NCI-H1930 (cell line): ENCODE measurements at places on chromosomes 1 and 21.

- no peak for DNase-seq
Measured at GRCh38 chr1:219582296-219582695, 30.6 kb downstream of the ZC3H11B start.

DNA sequence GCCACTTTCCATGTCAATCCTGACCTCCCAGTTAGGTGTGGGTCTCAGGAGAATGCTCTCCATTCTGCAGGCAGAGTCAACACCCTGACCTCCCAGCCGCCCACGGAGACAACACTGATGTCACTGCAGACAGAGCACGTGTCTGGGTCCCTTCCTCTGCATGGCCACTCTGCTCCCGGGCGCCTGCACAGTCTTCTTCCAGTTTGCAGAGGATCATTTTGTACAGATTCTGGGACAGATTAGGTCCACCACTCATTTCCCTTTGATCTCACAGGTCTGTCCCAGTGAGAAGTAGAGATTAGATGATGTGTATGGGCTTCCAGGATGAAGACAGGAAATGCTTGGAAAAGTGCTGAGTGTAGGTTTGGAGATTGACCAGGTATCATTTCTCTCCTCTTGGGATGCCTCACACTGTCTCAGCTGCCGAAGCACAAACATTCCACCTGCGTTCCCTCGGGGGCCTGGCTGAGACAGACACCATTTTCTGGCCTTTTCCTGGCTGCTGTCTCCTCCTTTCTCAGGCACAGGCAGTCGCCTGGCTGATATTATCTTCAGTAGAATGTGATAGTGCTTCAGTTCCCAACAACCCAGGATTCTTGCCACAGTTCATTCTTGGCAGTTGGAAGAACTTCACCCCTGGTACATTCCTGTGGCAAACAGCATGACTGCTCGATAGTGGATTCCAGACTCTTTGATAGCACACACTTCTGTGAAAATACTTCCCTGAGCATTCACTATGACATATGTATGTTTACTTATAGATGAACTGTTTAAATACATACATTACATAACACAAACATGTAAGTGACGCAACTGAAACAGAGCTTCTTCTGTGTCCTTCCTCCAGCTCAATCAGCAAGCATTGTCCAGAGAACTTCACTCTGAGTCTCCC, 7.9 kb downstream of the MYBPHL start:
- DNase-seq: no peak

- DNase-seq: no peak
Measured at GRCh38 chr21:15054089-15054488, 10.7 kb downstream of the NRIP1 start.

DNA sequence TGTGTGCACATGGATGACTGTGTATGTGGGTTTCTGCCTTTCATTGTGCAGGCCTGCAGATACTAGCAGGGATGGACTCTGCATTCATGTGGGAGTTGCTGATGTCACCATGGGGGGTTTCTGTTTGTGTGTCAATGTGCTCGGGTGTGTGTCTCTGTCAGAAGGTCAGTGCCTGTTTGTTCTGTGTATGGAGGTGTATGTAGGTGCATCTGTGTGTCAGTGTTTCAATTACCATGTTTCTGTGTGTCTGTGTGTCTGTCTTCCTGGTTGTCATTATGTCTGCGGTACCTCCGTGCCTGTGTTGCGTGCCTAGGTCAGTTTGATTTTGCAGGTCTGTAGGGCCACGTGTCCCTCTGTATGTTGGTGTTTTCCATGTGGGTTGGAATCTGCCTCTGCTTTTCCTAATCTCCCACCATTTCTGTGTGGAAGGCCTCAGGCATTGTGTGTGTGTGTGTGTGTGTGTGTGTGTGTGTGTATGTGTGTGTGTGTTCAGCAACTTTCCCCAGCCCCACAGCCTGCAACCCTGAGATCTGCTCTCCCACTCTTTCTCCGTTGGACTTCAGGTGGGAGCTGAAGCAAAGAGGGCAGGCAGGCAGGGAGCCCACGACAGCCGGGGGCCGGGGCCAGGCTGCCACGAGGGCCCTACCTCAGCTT, 36.7 kb upstream of the WASF2 start:
- no peak for DNase-seq

DNA sequence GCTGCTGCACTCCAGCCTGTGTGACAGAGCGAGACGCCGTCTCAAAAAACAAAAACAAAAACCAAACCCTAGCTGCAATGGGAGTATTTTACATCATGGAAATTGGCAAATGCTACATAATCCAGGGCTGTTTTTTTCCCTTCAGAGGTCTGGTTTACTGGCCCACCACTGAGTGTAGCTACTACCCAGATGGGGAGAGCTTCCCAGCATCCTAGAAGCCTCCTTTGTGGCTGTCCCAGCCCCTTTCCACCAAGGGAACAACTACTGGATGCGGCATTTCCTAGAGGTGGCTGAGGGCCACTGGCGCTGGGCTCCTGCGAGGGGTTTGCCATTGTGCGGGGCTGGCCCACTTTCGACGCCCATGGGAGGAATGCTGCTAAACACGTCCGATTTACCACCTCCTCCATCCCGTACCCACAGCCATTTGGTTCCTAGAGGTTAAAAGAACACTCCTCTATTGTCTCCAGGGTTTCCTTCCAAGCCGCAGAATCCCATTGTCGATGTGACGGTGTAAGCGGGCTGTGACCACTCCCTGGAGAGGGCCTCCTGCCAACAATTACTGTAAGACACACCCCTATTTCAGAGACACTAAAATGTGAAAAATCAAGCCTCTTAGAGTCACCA, 55.4 kb downstream of the RUNX3 start:
- no peak for DNase-seq

- no peak for DNase-seq
Measured at GRCh38 chr1:36091698-36092097, 3.0 kb downstream of the ADPRS start.

DNA sequence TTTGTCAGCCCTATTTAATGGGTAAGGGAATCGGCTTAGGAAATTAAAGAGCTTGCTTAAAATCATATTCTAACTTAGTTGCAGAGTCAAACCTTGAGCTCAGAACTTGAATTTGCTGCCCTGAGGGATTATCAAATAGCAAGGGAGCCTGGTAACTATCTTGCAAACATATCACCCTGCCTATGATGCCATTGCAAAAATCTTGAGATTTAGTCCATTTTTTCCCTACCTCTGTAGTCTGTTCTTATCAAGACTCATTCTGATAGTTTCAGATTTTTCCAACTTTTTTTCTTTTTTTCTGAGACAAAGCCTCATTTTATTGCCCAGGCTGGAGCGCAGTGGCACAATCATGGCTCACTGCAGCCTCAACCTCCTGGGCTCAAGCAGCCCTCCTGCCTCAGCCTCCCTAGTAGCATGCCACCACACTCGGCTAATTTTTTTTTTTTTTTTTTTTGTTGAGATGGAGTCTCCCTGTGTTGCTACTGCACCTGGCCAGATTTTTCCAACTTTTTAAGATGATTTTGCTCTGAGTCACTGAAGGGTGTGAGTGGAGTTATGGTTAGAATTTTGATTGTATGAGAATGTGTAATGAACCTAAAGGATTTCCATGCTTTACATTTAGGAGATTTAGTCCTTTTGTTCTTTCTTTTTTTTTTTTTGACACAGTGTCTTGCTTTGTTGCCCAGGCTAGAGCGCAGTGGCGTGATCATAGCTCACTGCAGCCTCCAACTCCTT, 12.2 kb downstream of the SARS1 start:
- no peak for DNase-seq

GRCh38 chr1:101288491-101288944, 51.7 kb downstream of the S1PR1 start:
- DNase-seq: peak; percentile 37

DNA sequence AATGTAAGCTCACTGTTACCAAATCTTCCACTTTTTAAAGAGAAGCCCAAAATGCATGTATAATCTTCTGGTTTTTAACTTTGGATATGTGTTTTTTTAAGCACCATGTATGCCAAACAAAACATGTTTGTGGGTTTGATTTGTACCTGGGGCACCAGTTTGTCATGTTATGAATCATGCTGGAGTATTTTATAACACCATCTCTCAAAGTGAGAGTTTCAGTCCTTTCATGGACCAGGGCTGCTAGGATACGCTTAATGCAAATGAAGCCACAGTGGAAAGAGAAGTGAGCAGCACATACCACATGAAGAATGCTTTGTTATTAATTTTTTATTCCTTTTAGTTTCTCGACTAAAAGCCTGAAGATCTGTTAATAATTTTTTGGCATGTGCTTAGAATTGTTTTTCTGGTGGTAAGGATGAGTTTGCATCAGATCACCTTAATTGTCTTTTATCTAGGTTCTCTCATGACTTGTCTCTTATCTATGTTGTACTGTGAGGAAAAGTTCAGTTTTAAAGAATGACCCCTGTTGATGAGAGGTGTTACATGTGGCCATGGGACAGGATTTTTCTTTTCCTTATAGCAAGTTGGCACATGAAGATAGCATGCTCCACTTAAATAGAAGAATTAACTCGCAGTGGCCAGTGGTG, 2.0 kb upstream of the RABGAP1L start:
- DNase-seq: no peak

- no peak for DNase-seq
Measured at GRCh38 chr21:36825658-36826057, 126.7 kb downstream of the SIM2 start.

GRCh38 chr21:40043423-40043822, 176.2 kb downstream of the PCP4 start:
- DNase-seq: no peak

- DNase-seq: no peak
Measured at GRCh38 chr1:167328816-167329483, 108.3 kb downstream of the POU2F1 start.

GRCh38 chr21:31111093-31111492, 72.8 kb upstream of the KRTAP19-8 start:
- no peak for DNase-seq

GRCh38 chr1:220684890-220685289, 5.3 kb upstream of the C1orf115 start:
- DNase-seq: no peak

GRCh38 chr1:156848461-156849150, 10.3 kb downstream of the INSRR start:
- no peak for DNase-seq

DNA sequence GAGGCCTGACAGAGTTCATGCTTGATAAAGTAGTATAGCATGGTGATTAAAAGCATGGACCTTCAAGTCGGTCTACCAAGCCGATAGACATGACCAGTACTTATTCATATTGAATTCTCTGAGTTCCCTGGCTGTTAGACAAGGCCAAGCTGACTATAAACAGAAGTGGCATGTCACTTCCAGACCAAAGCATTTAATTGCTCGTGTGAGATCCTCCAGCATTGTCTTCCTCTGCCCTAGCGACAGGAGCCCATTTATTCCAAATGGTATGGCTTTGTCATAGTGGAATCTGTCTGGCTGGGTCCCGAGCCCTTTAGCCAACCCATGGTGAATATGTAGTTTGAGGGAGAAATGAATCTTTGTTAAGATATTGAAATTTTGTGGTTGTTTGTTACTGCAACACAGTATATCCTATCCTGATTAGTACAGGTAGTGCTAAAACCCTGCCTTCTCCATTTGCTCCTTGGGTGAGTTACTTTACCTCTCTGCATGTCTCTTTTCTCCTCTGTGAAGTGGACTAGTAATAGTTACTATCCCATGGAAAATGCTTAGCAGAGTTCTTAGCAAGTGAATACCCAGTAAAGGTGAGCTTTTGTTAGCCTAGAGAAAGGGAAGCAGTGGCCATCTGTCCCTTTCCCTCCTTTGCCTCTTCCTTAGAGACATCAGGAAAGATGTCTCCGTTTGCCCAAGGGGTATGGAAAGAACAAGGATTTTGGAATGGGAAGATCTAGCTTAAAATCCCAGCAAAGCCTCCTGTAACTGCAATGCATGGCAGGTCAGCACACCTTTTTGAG, 77.6 kb upstream of the CD1D start:
- DNase-seq: no peak

GRCh38 chr1:74964508-74965102, 169.6 kb upstream of the LHX8 start:
- peak; percentile 30 for DNase-seq

DNA sequence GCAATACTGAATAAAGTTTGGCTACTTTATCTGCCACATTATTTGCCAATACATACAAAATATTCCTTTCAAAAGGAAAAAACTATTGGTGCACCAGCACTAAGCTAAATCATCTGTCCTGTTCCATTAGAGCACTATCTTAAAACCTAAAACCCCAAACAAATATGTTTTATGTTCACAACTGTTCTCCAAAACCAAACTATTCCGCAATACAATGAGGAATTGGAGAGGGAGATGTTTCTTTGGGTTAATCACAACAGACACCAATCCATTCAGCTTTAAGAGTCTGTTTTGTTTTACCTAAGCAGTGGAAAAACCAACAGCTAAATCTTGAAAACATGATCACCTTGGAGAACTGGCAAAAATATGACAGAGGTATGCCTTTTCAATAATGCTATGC, 85.1 kb downstream of the ZNF644 start:
- no peak for DNase-seq

- no peak for DNase-seq
Measured at GRCh38 chr1:229582011-229582694, 23.6 kb upstream of the ABCB10 start.

DNA sequence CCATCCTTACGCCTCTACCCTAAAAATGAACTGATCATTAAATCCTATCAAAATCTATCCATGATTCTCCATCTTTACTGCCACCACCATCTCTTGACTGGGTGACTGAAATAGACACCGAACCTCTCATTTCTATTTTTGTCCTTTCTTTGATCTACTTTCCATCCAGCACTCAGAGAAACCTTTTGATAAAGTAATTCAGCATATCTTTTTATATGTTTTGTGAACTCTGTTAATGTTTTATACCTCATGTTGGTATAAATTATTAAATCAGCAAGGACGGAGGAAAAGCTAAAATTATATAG, 13.0 kb downstream of the PCNX2 start:
- no peak for DNase-seq

DNA sequence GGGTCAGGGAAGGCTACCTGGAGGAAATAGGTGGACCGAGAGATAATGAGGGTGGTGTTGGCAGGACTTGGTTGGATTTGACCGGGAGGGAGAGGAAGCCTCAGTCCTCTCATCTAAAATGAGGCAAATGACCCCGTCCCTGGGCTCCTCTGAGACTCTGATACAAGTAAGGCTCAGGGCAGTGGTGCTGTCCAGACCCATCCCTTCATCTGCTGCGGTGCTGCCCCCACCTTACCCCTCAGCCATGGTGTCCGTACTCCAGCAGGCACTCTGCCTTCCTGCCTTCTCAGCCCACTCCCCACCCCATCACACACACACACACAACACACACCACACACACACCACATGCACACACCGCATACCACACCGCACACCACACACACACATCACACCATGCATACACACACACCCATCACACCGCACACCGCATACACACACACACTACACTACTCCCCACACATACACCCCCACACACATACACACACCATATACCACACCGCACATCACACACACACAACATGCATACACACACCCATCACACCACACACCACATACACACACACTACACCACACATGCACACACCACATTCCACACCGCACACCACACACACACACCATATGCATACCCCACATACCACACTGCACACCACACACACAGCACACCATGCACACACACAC, 29.4 kb upstream of the SLC26A9 start:
- DNase-seq: no peak
